ENCODE measurements at places on chromosomes 1 and 21.

- DNase-seq: no peak
Measured at GRCh38 chr1:201793306-201793925, 35.5 kb upstream of the IPO9 start.

DNA sequence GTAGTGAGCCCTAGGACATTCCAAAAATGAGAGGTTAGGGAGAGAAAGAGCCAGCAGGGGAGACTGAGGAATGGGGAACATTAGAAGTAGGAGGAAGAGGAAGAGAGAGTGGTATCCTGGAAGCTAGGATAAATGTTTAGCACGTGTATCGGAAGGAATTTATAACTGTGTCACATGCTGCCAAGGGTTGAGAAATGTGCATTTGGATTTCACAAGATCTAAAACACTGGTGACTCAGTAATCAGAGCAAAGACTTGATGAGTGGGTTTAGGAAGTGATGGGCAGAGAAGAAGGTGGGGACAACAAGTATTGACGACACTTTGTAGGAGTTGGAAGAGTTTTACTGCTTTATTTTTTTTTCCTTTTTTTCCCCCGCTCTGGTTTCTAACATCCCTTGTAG is 193.9 kb downstream of the FMN2 start:
- no peak for DNase-seq

GRCh38 chr1:17874710-17875109 is 119.6 kb downstream of the ACTL8 start:
- DNase-seq: no peak

DNA sequence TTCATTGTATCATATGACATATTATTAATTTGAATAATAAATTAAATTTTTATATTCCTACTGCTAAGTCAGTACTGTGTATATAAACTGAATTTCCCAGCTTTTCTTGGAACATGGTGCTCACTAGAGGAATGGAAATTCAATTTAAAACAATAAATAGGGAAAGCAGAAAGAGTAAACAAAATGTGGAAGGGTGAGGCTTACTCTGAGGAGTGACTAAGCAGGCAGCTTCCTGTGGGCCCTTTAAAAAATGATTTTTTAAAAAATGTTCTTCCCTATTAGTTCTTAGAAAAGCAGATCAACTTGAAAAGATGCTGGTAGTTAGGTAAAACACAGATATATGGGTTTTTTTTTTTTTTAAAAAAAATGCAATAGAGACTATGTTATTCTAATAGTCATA is 49.5 kb upstream of the S1PR1 start:
- no peak for DNase-seq

GRCh38 chr1:216045400-216045799 is 377.8 kb downstream of the USH2A start:
- DNase-seq: no peak

- no peak for DNase-seq
Measured at GRCh38 chr1:33814166-33814565, 49.7 kb upstream of the HMGB4 start.

- DNase-seq: peak; percentile 39
Measured at GRCh38 chr21:29372063-29372802, 73.5 kb downstream of the BACH1 start.

DNA sequence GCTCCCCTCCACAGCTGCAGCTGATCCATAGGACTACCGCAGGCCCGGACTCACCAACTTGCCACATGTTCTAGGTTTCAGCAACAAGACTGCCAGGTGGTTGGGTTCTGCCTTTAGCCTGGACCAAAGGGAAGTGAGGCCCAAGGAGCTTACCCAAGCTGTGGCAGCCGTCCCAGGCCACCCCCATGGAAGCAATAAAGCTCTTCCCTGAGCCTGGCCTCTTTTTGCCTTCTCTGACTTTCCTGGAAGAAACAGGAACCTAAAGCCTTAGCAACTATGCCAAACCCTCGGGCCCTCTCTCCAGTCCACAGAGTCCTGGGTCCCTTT is 2.7 kb upstream of the ARTN start:
- DNase-seq: no peak

GRCh38 chr1:223183268-223183862 is 40.3 kb upstream of the TLR5 start:
- no peak for DNase-seq

DNA sequence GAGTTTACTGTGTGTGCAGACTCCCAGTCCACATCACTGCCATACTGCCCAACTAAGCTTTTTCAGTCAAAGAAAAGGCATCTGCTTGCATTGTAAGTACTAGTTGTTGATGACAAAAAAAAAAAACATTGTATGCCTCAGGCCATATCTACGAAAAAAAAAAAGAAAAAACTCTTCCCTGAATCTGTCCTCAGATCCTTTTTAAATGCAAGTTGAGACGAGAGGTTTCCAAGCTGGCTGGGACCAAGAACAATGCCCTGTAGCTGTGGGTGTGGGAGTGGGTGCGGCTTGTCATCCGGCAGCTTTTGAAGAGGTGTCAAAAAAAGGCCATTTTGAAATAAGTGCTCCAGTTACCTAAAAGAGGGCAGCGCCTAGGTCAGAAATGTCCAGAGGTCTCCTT is 29.2 kb upstream of the HHAT start:
- no peak for DNase-seq

GRCh38 chr1:201146626-201147390 is 7.5 kb downstream of the TMEM9 start:
- DNase-seq: no peak

DNA sequence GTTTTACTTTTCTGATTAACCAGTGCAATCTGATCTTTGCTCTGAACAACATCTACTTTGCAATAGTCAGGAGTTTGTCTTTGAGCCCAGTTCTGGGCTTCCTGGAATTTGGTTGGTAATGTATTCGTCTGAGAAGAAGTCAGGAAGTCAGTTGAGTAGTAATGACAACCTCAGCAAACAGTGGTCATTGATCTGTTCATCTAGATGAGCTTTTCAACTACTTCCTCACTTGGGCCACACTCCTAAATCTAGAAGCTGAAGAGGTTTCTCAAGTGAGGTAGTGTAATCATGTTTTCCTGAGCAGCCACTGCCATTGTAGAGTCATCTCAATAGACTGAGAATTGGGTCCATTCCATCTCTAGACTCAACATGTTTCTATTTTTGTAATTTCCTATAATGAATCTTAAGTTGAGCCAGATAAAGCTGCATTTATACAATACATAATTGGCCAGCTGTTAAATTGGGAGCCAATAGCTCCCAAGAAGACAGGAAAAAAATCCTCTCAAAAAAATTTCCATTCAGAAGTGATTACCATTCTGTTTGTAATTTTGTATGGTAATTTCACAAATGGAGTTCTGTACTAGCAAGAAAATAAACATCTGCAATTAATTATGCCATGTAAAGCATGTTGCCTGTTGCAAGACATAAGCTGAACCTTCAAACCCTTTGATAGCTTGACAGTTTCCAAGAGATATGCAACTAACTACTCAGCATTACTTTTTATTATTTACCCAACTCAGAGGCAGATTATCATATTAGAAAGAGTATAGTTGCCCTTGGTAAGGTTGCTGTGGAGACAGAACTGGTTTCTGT is 49.6 kb downstream of the WDR64 start:
- no peak for DNase-seq

GRCh38 chr1:241998412-241998921 is 431 bp downstream of the MAP1LC3C start:
- DNase-seq: no peak

GRCh38 chr1:56359056-56359455 is 220.3 kb downstream of the PLPP3 start:
- DNase-seq: no peak

DNA sequence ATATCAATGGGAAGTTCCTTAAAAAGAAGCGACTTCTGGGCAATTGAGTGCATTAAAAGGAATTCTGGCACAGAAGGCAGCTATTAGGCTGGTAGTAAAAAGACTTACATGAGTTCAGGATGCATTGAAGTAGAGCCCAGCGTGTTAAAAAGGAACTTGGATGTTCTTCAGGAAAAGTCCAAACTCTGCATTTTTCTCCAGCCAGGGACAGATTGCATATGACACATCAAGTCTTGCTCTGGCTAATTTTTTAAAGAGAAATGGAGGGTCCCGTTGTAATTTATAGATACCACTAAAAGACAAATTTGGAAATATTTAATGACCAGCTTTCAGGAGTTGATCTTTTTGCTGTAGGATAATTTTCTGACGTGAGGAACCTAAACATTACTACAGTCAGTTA is 1.2 kb downstream of the TPRG1L start:
- DNase-seq: no peak

DNA sequence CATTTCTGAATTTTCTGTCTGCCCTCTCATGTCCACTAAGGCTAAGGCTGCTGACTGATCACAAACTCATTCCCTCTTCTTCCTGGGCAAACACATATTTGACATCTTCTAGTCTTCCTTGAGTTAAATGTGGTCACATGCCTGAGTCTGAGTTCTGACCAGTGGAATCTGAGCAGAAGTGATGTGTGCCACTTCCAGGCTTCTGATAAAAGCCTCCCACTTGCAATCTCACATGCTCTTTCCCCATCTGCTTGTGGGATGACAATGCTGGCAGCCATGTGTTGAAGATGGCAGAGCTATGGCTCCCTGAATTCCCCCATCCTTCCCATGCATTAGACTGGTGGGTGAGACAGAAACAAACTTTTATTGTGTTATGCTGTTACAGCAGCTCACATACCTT is 149.9 kb upstream of the ZNF648 start:
- DNase-seq: no peak

DNA sequence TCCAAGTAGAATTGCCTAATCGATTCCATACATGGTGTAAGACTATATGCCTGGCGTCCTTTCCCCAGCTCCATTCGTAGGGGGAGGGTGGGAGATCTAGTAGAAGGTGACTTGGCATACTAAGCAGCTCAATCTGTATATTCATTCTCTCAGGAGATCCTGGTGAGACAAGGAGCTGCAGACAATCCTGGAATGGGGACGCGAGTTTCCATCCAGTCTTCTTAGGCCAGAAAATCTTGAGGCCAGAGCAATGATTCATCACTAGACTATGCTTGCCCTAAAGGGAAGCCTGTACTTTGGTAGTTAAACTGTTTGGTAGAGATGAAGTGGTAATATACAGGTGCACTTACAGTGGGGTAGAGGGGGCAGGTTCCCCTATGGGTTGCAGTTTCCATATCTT is 468.7 kb downstream of the ADGRL2 start:
- DNase-seq: no peak

DNA sequence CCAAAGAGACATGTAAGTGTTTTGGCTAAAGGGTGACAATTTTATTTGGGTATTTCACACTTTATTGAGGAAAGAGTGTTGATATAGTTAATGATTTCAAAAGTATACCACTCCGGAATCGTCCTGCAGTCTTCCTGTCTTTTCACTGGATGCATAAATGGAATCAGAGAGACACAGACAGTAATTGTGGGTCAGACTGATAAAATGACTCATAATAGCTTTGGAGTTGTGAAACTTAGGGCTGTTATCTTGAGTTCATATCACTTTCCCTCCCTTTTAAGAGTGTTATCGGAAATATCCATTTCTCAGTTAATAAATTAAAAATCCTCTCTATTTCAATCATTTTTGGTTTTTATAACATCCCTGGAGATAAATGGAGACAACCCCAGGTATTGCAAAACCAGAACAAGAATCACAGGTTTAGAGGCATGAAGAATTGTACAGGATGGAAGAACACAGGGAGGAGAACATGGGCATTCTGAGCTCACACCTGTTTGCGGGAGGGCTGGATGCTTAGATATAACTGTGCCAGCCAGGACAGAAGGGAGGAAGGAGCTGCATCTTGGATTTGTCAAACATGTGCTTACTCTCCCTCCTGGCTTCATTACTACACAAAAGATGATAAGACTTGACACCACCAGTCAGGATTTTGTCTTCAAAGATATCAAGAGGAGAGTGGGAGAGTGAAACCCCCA is 185.4 kb downstream of the LMO4 start:
- DNase-seq: no peak

- DNase-seq: no peak
Measured at GRCh38 chr1:11462224-11462923, 16.6 kb upstream of the DISP3 start.

DNA sequence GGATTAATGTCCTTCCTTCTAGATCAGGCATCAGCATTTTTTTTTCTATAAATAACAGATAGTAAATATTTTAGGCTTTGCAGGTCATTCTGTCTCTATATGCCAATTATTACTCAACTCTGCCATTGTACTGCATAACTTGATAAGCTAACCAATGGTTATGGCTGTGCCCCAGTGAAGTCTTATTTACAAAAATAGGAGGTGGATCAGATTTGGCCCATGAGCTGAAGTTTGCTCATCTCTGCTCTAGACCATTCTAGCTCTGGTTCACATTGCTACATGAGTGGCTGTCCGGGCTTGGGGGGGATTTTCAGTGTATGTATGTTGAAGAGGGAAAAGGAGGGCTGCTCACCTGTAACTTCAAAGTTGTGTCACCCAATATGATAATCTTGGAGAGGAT is 10.1 kb downstream of the RAB7B start:
- no peak for DNase-seq

- DNase-seq: no peak
Measured at GRCh38 chr1:47506053-47506452, 68.2 kb downstream of the FOXD2 start.

DNA sequence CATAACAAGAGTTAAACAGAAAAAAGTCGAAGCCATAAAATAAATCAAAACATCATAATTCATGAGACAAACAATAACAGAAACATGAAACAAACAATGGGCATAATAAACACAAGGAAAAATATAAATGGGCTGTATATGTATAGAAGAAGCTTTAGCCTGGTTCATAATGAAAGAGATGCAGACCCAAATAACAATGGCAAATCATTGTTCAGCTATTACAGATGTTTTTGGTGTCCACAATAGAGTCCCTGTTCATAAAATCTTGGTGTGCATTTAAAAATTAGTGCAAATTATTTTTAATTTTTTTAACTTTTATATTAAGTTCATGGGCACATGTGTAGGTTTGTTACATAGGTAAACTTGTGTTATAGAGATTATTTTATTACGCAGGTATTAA is 1185.9 kb upstream of the B3GALT2 start:
- DNase-seq: no peak

DNA sequence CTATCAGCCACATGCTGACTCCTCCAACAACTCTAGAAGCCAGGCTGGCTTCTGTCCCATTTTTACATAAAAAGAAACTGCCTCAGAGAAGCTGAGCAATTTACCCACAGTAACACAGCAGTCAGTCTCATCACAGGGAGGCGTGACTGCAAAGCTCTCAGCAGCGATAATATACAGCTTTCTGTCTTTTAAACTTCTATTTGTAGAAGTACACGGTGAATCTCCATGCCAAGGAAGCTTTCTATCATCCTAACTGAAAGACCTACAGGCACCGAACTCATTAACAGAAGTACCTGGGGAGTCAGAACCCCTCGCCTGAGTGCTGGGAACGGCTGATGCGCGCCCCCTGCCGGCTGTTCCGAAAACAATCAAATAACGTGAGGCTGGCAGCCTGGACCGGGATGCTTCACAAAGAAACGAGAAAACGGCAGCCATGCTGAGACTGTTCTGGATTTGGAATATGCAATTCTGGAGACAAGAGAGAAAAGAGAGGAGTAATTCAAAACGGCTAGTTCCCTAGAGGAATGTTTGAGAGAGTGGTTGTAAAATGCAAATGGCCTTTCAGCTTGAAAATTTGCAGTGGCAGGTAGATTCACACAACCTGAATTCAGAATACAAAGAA is 43.5 kb upstream of the RAB4A start:
- peak; percentile 21 for DNase-seq

Data from cerebellar nuclear complex (tissue), 1 donor.